ENCODE measurements at places on chromosomes 2 and 18. TPM values are rescaled to one million over a fixed set of nuclear protein-coding genes. Genes with fewer than 3 reads are reported as not detected.

- DNase-seq = no peak
Observed at GRCh38 chr2:166451468-166451867, 42.6 kb downstream of the SCN7A start.

DNA sequence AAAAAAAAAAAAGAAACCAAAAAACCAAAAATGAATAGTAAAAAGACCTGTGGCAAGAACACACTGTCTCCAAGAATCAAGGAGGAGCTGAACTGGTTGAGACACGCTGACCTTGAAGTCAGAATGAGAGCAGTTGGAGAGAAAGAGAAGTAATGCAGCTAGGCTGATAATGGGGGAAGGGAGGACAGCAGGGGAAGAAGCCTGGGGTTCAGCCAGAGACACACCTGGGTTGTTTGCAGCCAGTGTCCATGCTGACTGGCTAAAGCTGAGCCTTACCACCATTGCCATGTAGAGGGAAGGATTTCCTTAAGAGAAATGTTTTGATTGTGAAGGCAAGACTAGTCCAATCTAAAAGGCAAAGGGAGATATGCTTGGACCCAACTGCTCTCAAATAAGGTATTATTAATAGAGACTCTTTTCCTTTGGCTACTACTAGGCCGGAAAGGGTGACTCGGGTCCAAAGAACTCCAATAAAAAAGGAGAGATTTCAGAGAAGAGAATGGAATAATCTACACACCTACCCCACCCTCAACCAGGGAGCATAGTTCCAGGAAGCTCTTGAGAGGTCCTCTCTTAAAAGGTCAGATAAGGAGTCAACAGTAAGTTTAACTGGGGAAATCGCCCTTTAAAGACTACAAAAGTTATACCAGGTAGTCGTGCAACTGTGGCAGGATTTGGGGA lies 25.2 kb upstream of the REL start:
- no peak for DNase-seq

DNA sequence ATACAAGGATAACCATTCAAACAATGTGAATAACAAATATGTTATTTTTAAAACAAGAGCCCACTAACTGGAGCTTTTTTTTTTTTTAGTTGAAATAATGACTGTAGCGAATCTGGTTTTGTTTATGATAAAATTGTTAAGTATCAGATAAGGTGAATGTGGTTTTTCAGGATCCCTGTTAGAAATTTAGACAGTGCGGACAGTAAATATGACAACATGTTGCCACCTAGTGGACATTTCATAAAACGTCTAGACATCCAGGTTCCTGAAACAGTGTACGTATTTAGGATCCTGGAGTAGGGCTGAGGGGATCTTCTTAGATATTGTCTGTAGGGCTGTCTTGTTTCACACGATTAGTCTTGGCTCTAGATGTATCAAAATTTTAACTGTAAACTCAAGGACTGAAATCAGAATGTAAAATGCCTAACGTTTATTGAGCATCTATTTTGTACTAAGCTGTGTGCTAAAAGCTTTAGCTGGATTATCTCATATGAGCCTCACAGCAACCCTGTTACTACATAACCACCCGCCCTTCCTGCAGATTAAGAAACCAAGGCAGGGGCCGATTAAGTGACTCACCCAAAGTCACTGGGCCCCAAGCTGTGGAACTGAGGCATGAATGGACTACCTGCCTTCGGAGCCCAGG lies 23.9 kb upstream of the CCDC68 start:
- DNase-seq = peak; percentile 28

DNA sequence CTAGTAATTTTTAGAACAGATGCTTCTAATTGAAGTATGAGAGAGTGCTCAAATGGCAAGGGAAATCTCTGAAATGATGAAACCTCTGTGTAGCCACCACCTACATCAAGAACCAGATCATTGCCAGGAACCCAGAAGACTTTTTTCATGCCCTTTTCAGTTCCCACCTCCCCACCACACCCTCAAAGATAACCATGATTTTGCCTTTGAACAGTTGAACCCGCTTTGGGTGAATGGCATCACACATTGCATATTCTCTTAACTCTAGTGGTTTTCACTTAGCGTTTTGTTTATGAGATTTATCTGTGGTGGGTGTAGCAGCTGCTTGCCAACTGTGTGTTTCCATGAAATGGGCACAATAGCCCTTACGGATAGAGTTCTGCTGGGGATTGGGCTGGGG lies 142.9 kb upstream of the HDAC4 start:
- no peak for DNase-seq

Gene DCAF17
- 26.7 TPM for polyA plus RNA-seq

Gene KIF5C
- 4.2 TPM for polyA plus RNA-seq

DNA sequence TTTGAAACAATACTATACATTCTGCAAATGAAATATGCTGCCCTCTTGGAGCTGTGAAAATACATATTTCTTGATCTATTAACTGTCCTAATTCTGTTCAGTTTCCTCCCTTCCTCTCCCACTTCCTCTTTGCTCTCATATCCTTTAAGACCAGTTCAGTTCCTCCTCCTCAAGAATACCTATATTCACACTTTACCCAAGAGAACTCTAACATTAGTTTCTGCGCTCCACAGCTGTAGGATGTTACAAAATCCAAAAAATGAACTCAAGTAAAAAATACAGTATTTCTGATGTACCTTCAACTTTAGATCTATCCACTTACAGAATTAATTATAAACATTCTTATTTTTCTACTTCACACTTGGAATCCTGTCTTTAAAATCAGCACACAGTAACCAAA lies 5.4 kb downstream of the ITSN2 start:
- no peak for DNase-seq

Gene SDC1
- polyA plus RNA-seq = 36.1 TPM

Gene SLC14A1
- 4.7 TPM for polyA plus RNA-seq

Gene PARD6G
- 31.9 TPM for polyA plus RNA-seq

GRCh38 chr2:215969131-215969841 lies 44.1 kb downstream of the MREG start:
- DNase-seq = no peak

DNA sequence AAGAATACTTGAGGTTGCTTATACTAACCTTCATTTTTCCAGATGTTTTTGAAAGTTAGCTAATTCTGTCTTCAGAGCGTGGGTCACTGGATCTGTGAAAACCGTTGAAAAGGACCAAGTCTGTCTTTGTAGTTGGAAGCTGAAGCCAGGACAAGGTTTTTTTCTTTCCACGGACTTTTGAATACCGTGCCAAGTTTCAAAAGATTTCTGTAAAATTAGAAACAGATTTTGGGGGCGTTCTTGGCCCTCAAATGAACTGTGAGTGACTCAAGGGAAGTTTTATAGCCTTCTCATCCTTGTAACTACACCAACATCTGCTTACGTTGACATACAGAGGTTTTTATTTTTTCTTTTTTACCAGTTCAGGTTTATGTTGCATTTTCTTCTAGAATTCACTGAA lies at the start of gene FAP:
FAP (minus strand) TSS at position 152 of the 400 bp plus-strand sequence; CDS start at position 34, 118 bp downstream.
- no peak for DNase-seq

DNA sequence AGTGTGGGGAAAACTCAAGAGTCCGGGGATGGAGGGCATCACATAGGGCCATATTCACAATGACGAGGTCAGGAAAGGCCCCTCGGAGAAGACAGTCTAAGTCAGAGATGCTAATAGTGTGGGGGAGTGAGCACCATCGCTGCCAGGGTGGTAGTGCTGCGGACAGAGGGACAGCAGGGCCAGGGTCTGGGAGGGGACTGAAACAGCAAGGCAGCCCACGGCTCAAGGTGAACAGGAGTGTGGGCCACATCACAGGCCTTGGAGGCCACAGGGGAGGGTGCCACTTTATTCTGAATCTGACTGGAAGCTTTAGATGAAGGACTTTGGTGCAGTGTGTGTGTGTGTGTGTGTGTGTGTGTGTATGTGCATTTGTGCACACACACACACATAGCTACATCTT lies 130.9 kb upstream of the GLI2 start:
- no peak for DNase-seq

DNA sequence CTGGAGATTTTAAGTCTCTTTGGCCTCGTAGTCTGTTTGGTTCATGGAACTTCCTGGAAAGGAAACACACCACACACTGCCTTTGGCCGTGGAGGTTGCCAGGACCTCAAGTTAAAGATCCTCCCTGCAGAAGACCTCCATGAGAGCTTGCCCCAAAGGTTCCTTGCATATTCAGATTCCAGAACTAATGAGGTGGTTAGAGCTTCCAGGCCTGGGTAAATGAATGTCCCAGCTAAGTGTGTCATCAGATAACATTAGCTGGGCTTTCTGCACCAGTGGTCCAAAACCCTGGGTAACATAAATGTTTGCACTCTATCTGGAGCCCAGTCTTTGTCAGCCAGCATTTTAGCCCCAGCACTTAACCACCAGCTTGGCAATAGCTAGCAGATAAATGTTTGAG lies 122.1 kb upstream of the EML6 start:
- DNase-seq = no peak

- DNase-seq = no peak
Observed at GRCh38 chr18:21296045-21296444, 54.0 kb downstream of the GREB1L start.

GRCh38 chr2:239544918-239545465 lies 144.2 kb upstream of the HDAC4 start:
- DNase-seq = no peak

DNA sequence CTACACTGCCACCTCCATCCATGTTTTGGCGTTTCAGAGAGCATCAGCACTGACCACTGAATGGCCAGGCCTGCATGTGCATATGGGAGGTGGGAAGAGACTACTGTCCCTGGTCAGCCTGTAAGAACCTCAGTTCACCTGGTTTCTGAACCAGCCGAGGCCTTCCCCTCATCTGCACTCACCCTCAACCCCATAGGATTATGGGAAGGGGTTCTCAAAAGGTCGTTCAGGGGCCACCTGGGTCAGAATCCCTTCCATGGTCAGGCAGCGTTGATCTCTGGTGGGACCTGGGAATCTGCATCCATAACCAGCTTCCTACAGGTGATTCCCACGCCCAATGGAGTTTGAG lies 36.7 kb downstream of the TET3 start:
- no peak for DNase-seq

DNA sequence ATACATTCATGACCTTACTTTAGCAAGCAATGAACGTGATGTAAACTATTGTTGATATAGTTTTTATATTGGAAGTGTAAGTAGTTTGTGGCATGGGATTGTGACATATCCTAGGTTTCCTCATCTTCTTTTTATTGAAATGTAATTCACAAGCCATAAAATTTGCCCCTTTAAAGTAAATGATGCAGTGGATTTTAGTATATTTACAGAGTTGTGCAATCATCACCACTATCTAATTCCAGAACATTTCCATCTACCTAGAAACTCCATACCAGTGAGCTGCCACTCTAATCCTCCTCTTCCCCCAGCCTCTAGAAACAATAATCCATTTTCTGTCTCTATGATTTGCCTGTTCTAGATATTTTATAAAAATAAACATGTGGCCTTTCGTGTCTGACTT lies 10.7 kb upstream of the CASP10 start:
- no peak for DNase-seq

DNA sequence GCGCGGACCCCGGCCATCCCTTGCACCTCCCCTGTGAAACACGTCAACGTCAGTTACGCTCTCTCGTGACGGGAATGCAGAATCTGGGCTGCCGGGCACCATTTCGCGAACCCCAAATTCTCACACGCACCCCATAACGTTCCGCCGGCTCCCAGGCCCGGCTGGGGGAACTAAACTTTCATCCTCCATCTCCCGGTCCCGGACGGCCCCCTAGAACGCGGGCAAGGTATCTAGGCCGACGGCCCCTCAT lies 544 bp downstream of the DNAJC27 start:
- DNase-seq = no peak

Gene RAPGEF4
- polyA plus RNA-seq = 11.0 TPM

DNA sequence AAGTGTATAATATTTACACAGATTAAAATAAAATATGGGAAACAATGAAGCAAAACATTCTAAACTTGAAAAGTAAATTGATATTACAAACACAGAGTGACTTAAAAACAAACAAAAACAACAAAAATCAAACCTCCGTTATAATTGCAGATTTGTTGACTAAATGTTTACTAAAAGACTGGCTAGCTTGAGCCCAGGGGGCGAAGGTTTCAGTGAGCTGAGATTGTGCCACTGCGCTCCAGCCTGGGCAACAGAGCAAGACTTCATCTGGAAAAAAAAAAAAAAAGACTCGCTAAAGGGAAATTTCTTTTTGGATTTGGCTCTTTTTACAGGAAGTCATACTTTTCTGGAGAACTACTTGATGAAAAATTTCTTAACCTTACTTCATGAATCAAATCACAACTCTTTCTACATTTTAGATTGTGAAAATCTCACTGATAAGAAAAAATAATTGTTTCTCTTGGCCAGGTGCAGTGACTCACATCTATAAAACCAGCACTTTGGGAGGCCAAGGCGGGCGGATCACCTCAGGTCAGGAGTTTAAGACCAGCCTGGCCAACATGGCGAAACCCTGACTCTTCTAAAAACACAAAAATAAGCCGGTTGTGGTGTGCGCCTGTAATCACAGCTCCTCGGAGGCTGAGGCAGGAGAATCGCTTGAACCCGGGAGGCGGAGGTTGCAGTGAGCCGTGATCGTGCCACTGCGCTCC lies 9.7 kb downstream of the TFPI start:
- DNase-seq = no peak

DNA sequence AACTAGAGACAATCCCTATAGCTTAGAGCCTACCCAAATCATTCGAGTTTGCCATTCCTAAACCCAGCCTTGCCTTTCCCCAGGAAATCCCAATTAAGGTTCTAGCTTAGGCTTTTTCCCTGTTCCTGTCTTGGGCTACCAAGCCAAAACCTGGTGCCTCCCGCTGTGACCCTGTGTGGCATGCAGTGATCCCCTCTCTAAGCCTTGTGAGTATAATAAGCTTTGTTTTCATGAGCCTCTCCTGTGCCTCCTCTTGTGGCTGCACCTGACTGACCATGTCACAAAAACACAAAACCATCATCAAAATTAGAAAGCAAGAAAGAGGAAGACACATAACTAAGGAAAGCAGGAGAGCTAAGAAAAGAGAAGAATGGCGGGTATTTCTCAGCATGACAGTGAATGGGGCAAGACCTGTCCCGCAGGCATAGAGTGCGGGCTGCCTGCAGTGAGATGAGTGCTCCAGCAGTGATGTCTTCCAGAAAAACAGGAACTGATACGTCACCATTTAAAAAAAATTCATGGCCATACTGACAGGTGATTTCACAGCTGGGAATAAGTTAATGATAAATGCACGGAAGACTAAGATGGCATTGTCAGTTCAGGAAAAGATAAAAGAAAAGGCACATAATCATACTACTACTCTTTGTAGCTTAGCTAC lies 9.2 kb upstream of the PAIP2B start:
- DNase-seq = no peak

- DNase-seq = no peak
Observed at GRCh38 chr2:54864727-54865126, 141.3 kb downstream of the EML6 start.

Gene DPP10
- polyA plus RNA-seq = 14.6 TPM

Gene NAT8
- 29.0 TPM for polyA plus RNA-seq
